ENCODE measurements at places on chromosomes 13 and 19.

DNA sequence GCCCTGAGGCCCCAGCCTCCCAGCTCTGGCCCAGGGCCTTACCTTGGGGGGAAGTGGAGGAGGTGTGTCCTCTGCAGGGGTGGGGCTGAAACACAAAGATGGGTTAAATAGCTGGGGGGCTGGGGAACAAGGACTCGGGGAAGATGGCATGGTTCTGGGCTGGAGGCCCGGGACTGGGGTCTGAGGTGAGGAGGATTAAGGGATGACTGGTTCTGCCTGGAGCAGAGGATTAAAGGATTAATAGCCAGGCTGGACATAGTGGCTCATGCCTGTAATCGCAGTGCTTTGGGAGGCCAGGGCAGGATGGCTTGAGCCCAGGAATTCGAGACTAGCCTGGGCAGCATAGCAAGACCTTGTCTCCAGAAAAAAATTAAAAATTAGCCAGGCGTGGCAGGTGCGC, 11.6 kb downstream of the MAP4K1 start:
- DNase-seq, result no peak

DNA sequence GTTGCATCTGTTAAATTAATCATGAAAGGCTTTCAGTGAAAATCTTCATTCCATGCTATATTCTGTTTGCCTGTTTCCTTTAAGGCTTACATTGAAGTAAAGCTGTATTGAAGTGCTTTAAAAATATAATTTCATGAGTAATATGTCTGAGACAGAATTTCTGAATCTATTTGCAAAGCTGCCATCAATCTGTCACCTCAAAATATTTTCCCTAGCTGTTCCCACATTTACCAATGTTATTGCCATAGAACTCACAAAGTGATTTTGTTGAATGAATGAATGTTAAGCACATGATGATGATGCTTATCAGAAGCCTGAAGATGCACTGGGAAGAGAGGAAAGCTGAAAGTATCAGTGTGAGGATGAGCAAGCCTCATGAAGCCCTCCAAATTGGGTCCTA, 115.8 kb downstream of the NHLRC3 start:
- DNase-seq, result no peak

- no peak for DNase-seq
Observed at GRCh38 chr19:53045536-53045935, 996 bp downstream of the ERVV-2 start.

GRCh38 chr13:94864474-94864873, 152.1 kb upstream of the SOX21 start:
- no peak for DNase-seq

GRCh38 chr19:47778954-47779351, 450 bp downstream of the SELENOW start:
- no peak for DNase-seq
